Left lobe of liver (tissue), 2 donors: ENCODE measurements at places on chromosomes 16 and 17. TPM values are rescaled to one million over a fixed set of nuclear protein-coding genes. Genes with fewer than 3 reads are reported as not detected.

- DNase-seq, result no peak
Observed at GRCh38 chr17:2018716-2019510, 6.2 kb downstream of the RTN4RL1 start.

DNA sequence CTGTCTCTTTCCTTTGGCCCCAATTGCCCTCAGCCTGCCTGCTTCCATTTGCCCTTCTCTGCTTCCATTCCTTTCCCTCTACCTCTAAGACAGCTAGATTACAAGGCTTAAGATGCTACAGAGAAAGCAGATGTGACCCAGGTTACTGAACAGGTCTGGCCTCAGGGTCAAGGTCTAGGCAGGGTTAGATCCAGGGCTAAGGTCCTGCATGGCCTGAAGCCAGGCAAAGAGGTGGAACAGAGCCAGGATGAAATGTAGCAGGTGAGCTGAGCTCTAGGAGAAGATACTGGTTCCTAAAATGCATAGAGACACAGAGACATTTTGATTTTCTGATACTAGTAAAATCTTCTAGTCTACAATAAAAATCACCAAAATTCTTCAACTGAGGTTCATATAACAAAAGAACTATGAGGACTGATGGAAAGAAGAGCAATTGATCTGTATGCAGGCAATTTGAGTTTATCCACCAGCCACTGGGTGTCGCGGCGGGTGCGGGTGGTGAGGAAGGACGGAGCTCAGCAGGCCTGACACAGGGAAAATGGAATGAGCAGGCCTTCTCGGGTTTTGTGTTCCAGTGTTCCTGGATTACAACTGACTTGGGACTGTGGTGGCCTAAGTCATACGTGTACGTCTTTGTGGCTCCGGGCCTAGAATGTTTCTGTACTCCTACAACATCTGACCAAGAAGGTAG, 95.9 kb downstream of the MYH10 start:
- peak; percentile 59 for DNase-seq

Gene IL17C
- not detected for total RNA-seq

- DNase-seq, result no peak
Observed at GRCh38 chr16:80583466-80583865, 42.7 kb downstream of the DYNLRB2 start.

Gene C1QL1
- 0.13 TPM for total RNA-seq

GRCh38 chr16:29653471-29653870, 9.6 kb upstream of the SPN start:
- DNase-seq, result no peak

DNA sequence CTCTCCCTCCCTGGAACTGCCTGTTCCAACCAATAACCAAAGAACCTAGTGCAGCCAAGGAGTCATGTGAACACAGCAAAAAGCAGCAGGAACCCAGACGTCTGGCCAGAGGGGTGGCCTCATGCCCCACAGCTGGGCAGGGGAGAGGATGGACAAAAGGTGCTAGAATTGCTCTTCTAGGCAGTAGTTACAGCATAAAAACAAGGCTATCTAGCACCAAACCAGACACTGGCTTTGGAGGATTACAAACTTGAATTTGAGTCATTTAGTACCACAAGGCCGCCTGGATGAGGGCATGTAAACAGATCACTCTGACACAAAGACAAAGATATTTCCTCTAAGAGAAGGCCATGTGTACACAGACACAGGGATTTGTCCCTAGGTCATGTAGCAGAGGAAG, 423.3 kb upstream of the MAF start:
- DNase-seq, result no peak

- no peak for DNase-seq
Observed at GRCh38 chr17:32515677-32516383, 29.0 kb downstream of the CDK5R1 start.

DNA sequence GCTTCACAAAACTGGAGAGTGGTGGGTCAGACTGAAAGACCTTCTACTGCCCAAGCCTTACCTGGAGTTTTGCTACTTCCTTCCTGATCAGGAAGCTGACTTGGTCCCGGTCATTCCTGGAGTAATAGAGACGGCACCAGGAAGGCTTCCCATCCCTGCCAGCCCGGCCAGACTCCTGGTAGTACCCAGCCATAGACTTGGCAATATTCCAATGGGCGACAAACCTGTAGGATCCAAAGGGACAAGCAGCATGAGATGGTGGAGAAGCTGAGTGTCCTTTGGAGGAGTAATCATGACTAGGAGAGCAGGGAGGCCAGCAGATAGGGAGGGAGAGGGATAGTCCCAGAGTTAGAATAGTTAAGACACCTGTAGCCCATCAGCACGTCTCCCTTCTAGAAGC, 8.7 kb downstream of the RECQL5 start:
- DNase-seq, result no peak

Gene TEKT5
- total RNA-seq, result 2.1 TPM

DNA sequence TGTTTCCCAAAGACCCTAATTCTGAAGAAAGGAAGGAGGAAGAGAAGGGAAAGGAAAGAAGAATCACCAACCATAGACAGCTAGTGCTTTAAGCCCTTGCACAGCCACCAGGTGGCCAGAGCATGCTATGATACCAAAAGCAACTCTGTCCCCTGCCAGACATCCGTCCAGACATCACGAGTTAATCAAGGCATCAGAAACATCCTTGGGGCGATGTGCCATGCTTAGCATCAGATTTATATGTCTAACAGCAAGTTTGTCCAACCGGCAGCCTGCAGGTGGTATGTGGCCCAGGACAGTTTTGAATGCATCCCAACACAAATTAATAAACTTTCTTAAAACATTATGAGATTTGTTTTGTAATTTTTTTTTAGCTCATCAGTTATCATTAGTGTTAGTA, 2.9 kb upstream of the CRYBA1 start:
- no peak for DNase-seq

DNA sequence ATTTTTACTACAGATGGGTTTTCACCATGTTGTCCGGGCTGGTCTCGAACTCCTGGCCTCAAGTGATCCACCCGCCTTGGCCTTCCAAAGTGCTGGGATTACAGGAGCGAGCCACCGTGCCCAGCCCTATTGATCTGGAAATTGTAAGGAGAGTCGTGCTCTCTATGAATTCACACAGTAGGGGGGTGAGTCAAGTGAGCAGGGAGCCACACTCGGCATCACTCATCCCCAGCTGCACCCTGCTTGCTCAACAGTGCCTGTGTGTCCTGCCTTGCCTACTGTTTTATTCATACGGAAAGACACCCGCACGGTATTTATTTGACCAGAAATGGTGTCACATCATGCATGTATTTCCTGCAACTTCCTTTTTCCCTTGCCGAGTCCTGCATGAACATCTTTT, 157.2 kb upstream of the FOXF1 start:
- DNase-seq, result no peak

Gene TPSD1
- not detected for total RNA-seq

DNA sequence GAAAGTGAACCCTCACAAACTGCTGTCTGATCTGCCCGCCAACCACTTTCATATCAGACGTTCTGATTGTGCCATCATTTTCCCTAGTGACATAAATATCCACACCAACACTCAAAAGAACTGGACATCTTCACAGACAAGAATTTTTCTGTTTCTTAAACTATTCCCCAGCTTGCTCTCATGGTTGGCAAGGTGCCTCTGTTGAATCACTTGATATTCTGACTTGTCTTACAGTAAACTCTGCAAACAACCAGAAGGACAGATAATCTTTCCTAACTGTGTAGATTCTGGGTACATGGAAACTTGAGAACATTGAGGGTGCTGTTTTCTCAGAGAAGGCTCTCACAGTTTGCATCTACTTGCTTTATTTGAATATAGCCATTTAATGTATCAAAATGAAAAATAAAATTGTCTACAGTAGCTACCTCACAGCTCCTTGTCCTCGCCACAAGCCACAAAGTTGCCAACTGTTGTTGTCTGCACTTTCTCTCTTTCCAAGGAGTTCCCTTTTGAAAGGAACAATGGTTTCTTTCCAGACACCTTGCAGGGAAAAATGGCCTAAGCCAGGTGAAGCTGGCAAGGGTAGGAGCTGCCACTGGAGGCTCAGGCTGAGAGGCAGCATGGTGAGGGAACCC, 46.0 kb upstream of the ADAMTS18 start:
- DNase-seq, result no peak

Gene GSG1L
- not detected for total RNA-seq

Gene CHTF18
- 6.4 TPM for total RNA-seq

GRCh38 chr17:67443931-67444595, 67.0 kb downstream of the PITPNC1 start:
- no peak for DNase-seq

Gene NOS2
- not detected for total RNA-seq

DNA sequence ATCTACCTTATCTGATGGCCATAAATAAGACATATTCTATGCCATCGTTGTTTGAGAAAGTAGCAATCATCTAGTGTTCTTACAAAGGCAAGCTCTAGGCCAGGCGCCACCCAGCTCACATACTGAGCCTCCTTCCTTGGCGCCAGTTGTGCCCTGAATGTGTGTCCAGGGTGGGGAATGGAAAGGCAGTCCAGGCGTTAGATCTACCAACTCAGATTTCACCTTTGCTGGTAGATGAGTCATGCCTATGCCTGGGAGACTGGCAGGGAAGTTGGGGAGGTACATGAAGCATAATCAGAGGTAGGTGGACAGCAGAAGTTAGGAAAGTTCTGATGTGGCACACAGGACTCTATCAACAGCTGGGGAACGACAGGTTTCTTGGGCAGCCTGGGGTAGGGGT, 23.6 kb downstream of the SDR42E1 start:
- DNase-seq, result no peak

GRCh38 chr16:72913551-72913950, 134.4 kb downstream of the ZFHX3 start:
- no peak for DNase-seq

Gene ITGAD
- 0.70 TPM for total RNA-seq

- no peak for DNase-seq
Observed at GRCh38 chr17:78882540-78883088, 20.4 kb downstream of the CEP295NL start.

DNA sequence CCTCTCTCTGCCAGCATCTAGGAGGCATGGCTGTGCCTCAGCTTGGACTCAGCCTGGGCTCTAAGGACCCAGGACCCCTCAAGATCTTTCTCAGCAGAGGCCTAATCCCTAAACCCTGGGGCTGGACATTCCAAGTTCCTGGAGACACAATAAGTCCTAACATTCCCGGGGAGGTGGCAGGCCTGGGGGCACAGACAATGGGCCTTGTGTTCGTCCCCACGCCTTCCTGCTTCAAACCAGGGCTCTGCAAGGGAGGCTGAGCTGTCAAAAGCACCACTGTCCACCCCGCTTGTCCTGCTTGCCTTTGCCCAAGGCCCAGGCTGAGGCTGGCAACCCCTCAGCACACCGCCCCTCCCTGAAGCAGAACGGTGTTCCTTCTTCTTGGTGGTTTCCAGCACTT, 13.7 kb downstream of the SDK2 start:
- no peak for DNase-seq

GRCh38 chr17:1111599-1112443, 68.0 kb downstream of the ABR start:
- no peak for DNase-seq

DNA sequence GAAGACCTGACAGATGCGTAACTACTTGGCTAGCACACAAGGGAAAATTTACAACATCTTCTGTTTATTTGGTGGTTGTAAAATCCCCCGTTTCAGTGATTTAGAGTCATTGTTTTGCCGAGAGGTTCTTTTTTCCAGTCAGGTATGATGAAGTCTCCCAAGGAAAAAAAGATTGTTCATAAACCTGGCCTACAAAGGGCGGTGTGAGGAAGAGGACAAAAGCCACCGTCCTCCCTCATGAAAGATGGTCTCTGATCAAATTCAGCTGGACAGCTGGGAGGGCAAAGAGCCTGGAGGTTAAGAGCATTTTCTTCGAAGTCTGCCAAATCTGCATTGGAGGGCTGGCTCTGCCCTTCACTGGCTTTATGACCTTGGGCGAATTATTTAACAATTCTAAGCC, 419.9 kb downstream of the HAPSTR1 start:
- no peak for DNase-seq

Gene FLOT2
- total RNA-seq, result 70.6 TPM

DNA sequence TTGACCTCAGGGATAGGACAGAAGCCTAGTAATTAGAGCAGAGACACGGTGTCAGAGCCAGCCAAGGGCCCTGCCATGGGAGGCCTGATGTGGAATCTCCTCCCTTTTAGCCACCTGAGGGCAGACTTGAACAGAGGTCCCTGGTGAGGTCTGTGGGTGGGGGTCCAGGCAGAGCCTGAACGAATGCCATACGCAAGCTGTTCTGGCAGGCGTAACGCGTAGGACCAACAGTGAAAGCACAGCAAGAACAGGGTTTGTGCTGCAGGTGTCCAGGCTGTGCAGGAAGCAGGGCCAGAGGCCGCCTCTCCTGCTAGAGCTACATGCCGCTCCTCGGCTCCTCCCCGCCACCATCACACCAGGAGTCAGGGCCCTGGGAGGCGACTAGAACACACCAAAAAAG, 81.9 kb upstream of the TBX2 start:
- no peak for DNase-seq

Gene CCDC144A
- total RNA-seq, result 0.43 TPM

DNA sequence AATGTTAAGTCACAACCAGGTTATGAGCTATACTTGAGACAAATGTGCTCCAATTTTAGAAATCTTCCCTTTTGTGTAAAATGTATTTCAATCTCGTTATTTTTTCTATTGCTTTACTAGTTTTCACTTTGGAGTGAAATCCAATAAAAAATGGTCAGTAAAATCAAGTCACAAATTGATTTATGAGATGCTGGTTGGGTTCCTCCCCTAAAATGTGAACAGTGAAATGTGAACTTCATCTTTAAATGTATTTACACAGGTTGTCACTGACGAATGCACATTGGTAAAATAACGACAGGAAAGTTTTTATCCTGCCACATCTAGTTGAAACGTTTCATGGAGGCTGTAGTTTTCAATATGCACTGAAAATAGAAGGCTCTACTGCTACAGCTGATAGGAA, 55.5 kb downstream of the COX10 start:
- no peak for DNase-seq

DNA sequence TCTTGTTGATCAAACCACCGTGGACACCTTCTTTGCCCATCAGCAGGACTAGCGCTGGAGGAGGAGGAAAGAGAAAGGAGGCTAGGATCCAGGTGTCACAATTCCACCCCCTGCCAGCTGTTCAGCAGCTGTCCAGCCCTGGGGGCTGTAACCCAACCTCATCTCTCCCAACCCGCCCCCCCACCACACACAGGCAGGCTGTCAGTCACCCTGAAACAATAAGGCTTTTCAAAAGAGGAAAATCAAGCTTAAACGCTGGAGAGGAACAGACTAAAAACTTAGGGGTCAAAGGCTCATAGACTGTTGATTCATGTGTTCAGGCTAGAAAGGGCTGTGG, 2.4 kb downstream of the PFN1 start:
- DNase-seq, result no peak

DNA sequence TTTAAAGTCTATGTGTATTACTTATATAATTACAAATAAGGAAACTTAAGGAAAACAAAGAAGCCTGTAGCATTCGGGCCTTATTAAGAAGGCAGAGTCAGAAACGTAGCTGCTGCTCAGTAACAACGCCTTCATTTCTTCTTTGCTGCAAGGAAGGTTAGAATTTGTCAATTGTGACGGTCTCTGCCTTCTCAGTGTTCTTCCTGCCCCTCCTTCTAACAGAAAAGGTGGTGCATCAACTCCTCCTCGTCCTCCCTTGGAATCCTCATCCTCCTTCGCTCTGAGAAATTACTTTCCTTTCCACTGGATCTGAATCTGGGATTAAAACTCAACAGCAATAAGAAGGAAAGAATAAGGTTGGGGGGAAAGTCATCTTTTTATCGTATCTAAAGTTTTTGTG, 63.0 kb downstream of the VPS53 start:
- no peak for DNase-seq

Gene ST6GALNAC1
- total RNA-seq, result 0.75 TPM
